ENCODE measurements at places on chromosomes 5 and 9.

GRCh38 chr5:29079771-29080170 lies 2041.4 kb upstream of the CDH9 start:
- no peak for DNase-seq

GRCh38 chr9:94911986-94912635 lies 185.6 kb downstream of the AOPEP start:
- no peak for DNase-seq

GRCh38 chr5:56876327-56876726 lies 33.1 kb upstream of the SETD9 start:
- no peak for DNase-seq

DNA sequence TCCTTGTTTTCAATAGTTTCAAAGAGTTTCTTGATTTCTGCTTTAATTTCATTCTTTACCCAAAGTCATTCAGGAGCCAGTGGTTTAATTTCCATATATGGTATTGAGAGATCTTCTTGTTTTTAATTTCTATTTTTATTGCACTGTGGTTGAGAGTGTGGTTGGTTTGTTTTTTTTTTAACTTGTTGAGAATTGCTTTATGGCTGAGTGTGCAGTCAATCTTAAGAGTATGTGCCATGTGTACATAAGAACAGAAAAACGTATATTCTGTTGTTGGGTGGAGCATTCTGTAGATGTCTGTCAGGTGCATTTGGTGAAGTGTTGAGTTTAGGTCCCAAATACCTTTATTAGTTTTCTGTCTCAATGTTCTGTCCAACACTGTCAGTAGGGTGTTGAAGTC lies 26.7 kb upstream of the IPPK start:
- DNase-seq: no peak

DNA sequence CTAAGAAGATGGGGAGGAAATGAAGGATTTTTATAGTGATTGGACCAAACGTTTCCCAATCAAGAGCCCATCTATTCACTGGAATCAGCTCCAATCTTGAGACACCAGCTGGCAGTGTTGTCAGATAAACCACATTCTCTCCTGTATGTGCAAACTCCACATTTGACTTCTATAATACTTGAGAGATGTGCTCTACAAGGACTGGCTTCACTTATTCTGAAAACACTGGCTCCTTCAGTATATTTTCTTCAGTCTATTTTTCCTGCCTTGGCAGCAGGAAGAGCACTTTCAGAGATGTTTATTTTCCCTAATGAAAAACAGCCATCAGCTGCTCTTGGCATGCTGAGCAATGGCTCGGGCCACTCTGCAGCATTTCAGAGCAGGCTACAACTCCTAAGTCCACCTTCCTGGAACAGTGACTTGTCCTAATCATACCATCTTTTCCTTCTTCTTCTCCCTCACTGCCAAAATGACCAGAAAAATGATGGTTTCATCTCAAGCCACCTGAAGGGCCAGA lies 96.9 kb upstream of the FSTL4 start:
- DNase-seq: no peak

- no peak for DNase-seq
Observed at GRCh38 chr5:7680260-7680659, 170.7 kb downstream of the CFAP90 start.

Measured in effector CD8-positive, alpha-beta T cell (primary cell).